AG08396 (cell line): ENCODE measurements at places on chromosomes 2 and 18.

- peak; percentile 55 for DNase-seq
Observed at GRCh38 chr18:44680273-44681075, at the start of gene SETBP1. Gene SETBP1, plus strand, starts transcription at chr18:44680888. Its CDS starts 20,459 bp downstream, at chr18:44701347.

DNA sequence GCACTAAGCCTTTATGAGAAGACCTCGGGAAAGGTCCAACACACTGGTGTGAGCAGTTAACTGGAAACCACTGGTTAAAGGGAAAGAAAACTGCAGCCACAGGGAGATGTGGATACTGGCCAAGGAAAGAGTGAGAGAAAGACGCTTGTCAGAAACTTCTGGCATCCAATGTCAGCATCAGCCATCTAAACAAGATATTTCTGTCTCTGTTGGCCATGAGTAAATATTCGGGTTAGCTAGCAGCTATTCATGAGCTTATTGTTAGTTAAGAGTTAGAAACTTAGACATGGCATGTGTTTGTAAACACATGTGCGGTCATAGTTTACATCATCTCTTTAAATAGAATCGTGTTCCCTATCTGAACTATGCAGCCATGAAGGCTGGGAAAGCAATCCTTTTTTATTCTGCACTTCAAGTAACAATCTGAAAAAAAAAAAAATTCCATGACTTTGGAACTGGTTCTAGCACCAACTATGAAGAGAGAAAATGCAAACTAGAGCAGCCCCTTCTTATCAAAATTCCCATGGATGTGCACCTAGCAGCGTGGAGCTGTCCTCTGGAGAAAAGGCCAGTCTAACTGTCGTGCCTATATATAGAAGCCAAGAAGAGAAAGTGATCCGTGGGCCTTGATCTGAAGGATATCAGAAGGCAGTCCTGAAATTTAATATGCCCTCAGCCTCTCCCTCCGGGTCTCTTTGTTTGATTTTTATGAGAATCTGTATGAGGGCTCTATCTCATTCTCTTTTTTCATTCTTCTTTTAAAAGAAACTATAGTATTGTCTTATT, 84.0 kb upstream of the RFX8 start:
- peak; percentile 71 for DNase-seq

DNA sequence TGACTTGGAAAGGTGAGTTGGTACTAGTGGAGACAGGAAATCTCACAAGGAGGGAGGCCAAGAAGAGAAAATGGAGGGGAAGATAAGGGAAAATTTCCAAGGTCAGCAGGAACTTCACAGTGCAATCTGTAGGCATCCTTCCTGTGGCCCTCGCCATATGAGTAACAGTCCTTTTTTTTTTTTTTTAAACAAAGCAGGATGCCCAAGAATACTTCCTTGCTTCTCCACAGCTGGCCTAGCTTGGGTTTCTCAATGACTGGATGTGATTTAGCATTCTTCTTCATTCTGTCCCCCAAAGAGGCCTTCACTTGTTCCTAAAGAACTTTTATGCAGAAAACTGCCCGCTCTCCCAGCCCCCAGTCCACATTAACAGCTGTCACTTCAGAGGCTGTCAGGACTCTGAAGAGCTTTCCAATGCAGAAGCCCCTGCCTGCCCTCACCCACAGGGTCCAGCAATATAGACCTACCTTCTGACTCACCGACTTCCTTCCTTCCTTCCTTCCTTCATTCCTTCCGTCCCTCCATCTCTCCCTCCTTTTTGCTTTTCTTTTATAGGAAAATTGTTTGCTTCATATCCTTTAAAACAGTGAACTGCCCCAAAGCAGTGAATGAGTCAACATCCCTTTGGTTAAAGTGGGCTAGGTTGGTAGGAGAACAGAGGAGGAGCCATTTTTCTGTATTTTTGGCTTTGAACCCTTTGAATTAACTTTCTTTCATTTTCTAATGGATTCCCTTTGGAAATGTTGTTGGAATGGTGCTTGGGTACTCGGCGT, 172.0 kb downstream of the MGAT5 start:
- DNase-seq, result no peak

- no peak for DNase-seq
Observed at GRCh38 chr2:26269571-26270158, 24.9 kb downstream of the HADHB start.

DNA sequence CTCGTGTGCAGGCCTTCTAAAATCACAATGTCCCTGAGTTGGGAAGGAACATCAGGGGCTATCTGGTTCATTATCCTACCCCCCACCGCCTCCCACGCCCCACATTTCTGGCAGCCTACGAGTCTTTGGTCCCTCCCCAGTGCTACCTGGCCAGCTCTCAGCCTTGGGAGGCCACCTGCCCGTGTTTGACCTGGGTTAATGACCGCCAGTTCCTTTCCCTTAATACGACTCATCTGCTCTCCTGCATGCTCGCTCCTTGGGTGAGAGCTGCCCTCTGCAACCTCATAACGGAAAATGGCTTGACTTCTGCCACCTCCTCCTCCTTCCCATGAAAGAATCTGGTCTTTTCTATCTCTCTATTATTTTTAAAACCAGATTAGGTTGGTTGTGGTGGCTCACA, 112.5 kb downstream of the NEDD4L start:
- no peak for DNase-seq

DNA sequence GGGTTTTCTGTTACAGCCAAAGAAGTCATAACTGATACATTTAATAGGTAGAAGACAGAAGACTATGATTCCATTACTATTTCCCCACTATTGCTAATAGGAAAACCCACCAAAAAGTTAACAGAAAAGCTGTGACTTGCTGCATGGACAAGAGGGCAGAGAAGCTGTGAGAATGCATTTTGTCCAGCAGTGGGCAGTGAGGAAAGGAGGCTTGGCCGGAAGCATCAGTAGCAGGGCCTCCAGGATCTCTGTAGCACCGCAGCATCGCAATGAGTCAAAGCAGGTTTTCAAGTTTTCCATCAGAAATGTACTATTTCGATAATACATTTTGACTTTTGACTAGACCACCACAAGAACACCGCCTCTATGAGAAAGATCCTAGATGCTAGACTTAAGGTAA, 24.9 kb downstream of the MYO5B start:
- DNase-seq, result no peak

DNA sequence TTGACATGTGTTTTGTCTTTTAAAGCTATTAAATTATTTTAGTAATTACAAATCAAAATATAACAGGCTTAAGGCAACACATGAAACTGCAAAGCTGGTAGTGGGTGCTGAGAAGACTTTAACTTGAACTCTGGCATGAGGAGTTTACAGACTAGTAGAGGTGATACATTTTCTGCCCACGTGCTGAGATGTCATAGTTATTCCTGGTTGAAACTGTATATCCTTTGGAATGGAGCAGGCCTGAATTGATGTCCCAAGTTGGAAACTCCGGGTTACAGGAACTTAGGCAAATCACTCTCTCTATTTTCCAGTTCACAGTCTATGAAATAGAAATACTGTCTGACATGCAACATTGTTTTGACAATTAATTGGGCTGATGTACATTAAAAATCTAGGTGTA, 177.1 kb upstream of the NOL4 start:
- no peak for DNase-seq

DNA sequence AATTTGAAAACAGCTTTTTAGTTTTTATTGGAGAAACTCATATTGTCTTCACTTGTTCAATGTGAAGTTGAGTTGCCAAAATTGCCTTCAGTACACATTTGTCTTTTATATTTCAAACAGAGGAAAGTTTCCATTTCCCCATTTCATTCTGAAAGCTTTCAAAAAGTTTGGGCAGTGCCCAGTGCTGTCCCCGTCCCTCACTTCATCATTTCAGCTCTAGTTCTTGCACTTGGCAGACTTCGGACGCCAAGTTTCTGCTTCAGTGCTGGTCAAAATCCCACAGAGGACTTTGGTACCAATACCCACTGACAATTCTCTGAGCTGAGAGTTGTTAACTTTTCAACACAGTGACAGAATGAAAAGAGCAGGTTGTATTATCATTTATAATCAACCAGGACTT, 43.4 kb upstream of the AQP4 start:
- no peak for DNase-seq

DNA sequence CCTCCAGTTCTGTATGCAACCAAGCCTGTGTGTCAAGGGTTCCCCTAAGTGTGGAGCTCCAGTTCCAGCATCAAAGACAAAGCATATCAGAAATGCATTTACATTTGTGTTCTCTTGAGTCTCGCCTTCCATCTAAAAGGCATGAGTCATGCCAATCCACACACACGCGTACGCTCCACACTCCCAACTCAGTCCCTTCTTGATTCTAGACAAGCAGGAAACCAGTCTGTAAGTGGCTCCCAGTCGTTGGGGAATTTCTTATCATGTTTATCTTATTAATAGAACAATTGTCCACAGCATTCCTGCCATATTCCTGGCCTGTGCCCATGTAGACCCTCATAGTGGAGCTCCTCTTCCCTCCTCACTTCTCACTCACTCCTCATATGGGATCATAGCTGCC, 86.4 kb upstream of the SLC35G4 start:
- no peak for DNase-seq

GRCh38 chr2:232910376-232910775, 40.3 kb downstream of the SNORC start:
- no peak for DNase-seq

- DNase-seq, result peak; percentile 8
Observed at GRCh38 chr2:118047380-118047826, 33.5 kb upstream of the CCDC93 start.

GRCh38 chr2:28751956-28752630, 463 bp downstream of the PPP1CB start:
- peak; percentile 28 for DNase-seq

GRCh38 chr2:17995593-17995992, 117.1 kb downstream of the KCNS3 start:
- no peak for DNase-seq

- DNase-seq, result no peak
Observed at GRCh38 chr2:101120124-101120996, 30.8 kb downstream of the TBC1D8 start.

DNA sequence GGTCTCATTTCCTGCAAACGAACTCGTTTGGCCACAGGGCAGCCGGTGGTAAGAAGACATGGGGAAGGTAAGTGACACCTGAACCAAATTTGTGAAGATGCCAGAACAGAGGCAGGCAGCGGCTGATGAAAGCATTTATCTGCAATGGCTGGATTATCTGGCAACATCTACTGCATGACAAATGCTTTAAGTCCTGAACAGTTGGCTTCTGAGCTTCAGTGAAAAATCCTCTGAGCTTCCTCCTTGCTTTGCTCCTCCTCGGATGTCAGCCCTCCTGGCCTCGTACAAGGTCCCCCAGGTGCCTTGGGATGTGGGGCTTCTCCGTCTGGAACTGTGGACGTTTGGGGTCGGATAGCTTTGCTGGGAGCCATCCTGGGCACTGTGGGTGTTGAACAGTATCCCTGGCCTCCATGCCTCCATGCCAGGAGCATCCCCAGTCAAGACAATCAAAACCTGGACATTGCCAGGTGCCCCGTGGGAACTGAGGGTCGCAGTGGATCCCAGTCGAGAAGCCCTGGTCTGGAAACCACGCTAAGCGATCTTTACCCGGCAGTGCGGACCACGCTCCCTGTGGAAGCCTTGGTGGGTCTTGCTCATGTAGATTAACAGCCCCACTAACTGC, 49.3 kb downstream of the KCNG2 start:
- DNase-seq, result no peak

GRCh38 chr2:217331523-217332416, 471.9 kb upstream of the TNP1 start:
- DNase-seq, result peak; percentile 60

GRCh38 chr18:58723810-58724602, 52.7 kb downstream of the MALT1 start:
- peak; percentile 16 for DNase-seq

- peak; percentile 89 for DNase-seq
Observed at GRCh38 chr18:58043491-58044369, at the start of gene NEDD4L. Gene NEDD4L, plus strand, starts transcription at chr18:58044226. Its CDS starts 435 bp downstream, at chr18:58044661.

DNA sequence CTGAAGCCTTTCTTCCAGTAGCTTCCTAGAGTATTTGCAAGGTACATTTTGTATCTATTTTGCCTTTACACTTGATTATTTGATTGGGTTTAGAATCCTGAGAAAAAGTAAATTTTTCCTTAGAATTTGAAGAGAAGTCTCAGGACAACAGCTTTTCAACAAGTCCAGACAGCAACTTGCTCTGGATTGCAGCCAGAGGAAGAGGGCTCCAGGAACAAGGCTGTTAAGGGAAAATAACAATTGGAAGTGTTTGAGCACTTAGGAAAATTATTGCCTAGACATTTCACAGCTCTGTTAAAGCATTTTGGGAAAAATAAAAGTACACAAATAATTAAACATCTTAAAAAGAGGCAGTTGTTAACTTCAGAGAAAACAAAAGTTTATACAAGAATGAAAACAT, 58.3 kb upstream of the RAPGEF4 start:
- DNase-seq, result no peak

GRCh38 chr2:27074738-27075565, 3.5 kb upstream of the EMILIN1 start:
- DNase-seq, result no peak

- no peak for DNase-seq
Observed at GRCh38 chr2:238382381-238382781, 44.3 kb upstream of the ASB1 start.

GRCh38 chr2:226256709-226257376, 542.8 kb downstream of the IRS1 start:
- DNase-seq, result no peak

DNA sequence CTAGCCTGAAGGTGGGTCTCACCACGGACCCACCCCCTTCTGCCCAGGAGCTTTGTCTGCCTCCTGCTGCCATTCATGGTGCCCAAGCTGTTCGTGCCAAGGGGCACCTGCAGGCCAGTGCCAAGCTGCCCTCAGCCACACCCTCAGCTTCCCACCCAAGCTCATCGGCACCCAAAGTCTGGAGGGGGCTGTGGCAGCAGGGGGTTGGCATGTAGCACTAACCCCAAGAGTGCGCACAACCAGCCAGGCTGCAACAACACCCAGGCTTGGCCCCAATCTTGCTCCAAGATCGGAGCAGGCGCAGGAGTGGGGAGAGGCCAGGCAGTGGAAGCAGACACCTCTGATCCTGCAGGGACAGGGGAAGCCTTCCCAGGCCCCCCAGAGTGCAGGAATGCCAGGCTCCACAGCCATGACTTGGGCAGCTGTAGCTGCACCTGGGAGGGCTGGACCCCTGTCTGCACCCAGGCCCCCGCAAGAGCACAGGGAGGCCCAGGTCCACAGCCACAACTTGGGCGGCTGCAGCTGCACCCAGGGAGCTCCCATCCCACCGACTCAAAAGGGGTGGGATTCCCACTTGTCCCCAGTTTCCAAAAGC, 89.9 kb downstream of the ATAD2B start:
- DNase-seq, result no peak

GRCh38 chr2:174788291-174788929, 24.1 kb upstream of the CHRNA1 start:
- DNase-seq, result peak; percentile 40

GRCh38 chr2:200635251-200635650, 49.4 kb downstream of the AOX1 start:
- DNase-seq, result no peak

DNA sequence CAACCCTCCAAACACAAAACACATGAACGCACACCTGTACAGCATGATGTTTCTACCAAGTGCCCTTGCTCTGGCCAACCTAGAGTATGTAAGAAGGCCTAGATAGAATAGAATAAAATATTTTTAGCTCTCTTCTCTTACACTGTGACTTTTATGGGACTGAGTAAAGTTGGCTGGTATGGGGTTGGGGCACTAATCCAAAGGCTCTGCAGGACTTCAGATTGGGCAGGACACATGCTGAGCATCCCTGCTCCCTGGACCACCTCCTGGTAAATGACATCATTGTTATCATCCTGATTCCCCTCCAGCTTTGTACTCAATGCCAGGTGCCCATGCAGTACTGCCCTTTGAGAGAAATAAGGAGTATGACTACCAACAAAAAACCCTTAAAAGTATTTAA, 322.2 kb downstream of the SLC8A1 start:
- no peak for DNase-seq
